CD4-positive, alpha-beta memory T cell (primary cell): ENCODE measurements at places on chromosomes 5 and 9.

GRCh38 chr5:160272264-160272663, 40.1 kb downstream of the CCNJL start:
- no peak for DNase-seq
- no peak overlapping the region for H3K27ac ChIP-seq
- no peaks in the 10 kb centered on the region for H3K36me3 ChIP-seq
- no peak overlapping the region for H3K4me3 ChIP-seq

DNA sequence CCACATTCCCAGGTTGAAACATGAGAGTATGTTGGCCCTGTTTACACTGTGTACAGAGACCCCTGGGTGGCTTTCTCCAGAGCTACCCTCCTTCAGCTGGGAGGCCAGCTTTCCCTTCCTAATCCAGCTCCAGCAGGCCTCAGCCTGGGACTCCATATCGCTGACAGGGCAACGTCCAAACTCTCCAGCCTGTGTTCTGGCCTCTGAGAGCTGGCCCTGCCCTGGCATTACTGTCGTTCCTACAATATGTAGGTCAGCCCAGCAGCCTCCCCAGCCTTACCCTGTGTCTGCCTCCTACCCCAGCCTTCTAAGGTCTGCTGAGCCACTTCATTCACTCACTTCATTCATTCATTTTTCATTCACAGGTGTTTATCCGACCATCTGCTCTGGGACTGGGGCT, 8.3 kb upstream of the EEIG1 start:
- DNase-seq: no peak
- no peaks in the 10 kb centered on the region for H3K27me3 ChIP-seq
- H3K4me1 ChIP-seq: peaks cover 12% of the 10 kb centered on the region
- H3K4me3 ChIP-seq: no peak overlapping the region
- no peaks in the 10 kb centered on the region for H3K36me3 ChIP-seq

- H3K27me3 ChIP-seq: no peaks in the 10 kb centered on the region
- H3K27ac ChIP-seq: no peak overlapping the region
- H3K4me1 ChIP-seq: no peaks in the 10 kb centered on the region
- no peak for DNase-seq
- H3K36me3 ChIP-seq: no peaks in the 10 kb centered on the region
- no peak overlapping the region for H3K4me3 ChIP-seq
Observed at GRCh38 chr9:130331573-130331972, 66.0 kb downstream of the HMCN2 start.

GRCh38 chr5:115243412-115243811, 19.3 kb downstream of the PGGT1B start:
- no peak overlapping the region for H3K27ac ChIP-seq
- H3K4me1 ChIP-seq: no peaks in the 10 kb centered on the region
- DNase-seq: no peak
- peaks cover 28% of the 10 kb centered on the region for H3K36me3 ChIP-seq
- no peak overlapping the region for H3K4me3 ChIP-seq
- H3K27me3 ChIP-seq: no peaks in the 10 kb centered on the region

- peaks cover 63% of the 10 kb centered on the region for H3K36me3 ChIP-seq
- H3K4me1 ChIP-seq: no peaks in the 10 kb centered on the region
- H3K4me3 ChIP-seq: no peak overlapping the region
- DNase-seq: no peak
- no peaks in the 10 kb centered on the region for H3K27me3 ChIP-seq
Observed at GRCh38 chr5:6747103-6747502, 33.9 kb downstream of the TENT4A start.

DNA sequence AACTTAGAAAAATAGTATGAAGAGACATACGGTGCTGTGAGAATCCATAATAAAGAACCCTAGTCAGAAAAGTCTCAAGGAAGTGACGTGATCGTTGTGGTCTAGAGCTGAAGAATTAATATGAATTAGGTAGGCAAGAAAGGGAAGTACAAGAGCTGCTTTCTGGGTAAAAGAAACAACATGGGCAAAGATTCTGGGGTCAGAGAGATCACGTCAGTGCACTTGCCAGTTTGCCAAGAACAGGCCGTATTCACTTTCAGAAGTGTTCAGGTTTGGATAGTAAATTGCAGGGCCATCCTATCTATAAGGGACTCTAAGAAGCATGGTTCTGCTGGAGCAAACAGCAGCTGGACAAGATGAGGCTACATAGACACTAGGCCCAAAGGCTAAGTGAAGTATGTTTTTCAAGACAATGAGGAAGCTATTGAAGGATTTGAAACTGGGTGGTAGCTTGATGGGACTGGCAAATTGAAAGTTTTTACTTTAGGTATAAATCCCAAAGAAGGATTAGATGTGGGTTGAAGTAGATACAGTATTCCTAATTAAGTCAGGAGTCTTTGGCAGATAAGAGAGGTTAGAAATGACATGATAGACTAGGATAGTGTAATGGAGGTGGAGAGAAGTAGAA, 4.8 kb upstream of the CHD1 start:
- H3K4me3 ChIP-seq: no peak overlapping the region
- H3K27ac ChIP-seq: peak overlapping the region; percentile 76
- H3K36me3 ChIP-seq: no peaks in the 10 kb centered on the region

DNA sequence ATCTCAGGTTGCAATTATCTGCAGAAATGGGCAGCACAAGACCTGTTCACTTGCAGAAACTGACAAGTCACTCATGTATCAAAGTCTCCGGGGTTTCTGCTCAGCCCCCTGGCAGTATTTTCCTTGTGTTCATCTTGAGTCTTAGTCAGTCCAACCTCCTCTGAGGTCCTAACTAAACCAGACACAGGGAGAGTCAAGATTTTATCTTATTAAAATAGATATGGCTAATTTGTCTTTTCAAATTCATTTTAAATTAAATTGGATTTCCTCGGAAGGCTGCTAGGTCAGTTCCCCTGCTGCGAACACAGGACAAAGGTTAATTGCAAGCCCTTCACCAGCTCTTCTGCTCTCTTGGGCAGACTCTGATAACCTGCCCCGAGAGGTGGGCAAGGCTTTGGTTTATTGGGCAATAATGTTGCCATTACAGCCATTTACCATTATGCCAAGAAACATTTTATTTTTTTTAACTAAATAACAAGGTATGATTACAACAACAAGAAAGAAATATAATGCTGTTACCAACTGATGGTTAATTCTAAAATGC, 103.5 kb downstream of the MAPKAP1 start:
- no peaks in the 10 kb centered on the region for H3K27me3 ChIP-seq
- no peak overlapping the region for H3K27ac ChIP-seq
- no peaks in the 10 kb centered on the region for H3K36me3 ChIP-seq
- no peaks in the 10 kb centered on the region for H3K4me1 ChIP-seq
- H3K4me3 ChIP-seq: no peak overlapping the region
- DNase-seq: no peak

- DNase-seq: no peak
- no peak overlapping the region for H3K27ac ChIP-seq
- H3K36me3 ChIP-seq: no peaks in the 10 kb centered on the region
- H3K4me3 ChIP-seq: no peak overlapping the region
Observed at GRCh38 chr5:77743181-77743580, 33.0 kb downstream of the TBCA start.

- peaks cover 21% of the 10 kb centered on the region for H3K36me3 ChIP-seq
- no peak for DNase-seq
- no peak overlapping the region for H3K27ac ChIP-seq
- H3K4me1 ChIP-seq: peaks cover 2% of the 10 kb centered on the region
Observed at GRCh38 chr5:90519081-90519480, 10.3 kb downstream of the LYSMD3 start.

GRCh38 chr5:135034236-135034962, 371 bp upstream of the PITX1 start:
- H3K36me3 ChIP-seq: no peaks in the 10 kb centered on the region
- H3K27me3 ChIP-seq: peaks cover 45% of the 10 kb centered on the region
- no peak for DNase-seq
- H3K4me1 ChIP-seq: peaks cover 29% of the 10 kb centered on the region
- no peak overlapping the region for H3K4me3 ChIP-seq
- H3K27ac ChIP-seq: no peak overlapping the region

GRCh38 chr9:107760469-107761242, 271.1 kb upstream of the KLF4 start:
- no peak overlapping the region for H3K27ac ChIP-seq
- H3K27me3 ChIP-seq: no peaks in the 10 kb centered on the region
- no peak overlapping the region for H3K4me3 ChIP-seq
- DNase-seq: no peak
- H3K36me3 ChIP-seq: no peaks in the 10 kb centered on the region

DNA sequence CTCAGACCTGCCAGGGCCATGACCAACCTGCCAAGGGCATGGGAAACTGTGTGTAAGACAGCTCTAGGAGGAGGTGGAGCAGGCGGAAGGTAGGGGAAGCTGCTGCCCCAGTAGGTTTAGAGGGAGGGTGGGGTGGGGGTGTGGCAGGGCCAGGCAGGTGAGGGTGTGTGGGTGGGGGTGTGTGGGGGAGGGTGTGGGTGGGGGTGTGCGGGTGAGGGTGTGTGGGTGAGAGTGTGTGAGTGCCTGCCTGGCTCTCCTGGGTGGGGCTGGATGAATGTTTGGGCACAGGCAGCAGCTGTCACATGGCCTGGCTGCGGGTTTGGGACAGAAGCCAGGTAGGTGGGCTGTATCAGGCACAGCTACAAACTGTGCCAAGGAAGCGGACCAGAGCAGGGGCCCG, 8.8 kb upstream of the N4BP3 start:
- no peaks in the 10 kb centered on the region for H3K36me3 ChIP-seq
- H3K4me3 ChIP-seq: no peak overlapping the region
- H3K4me1 ChIP-seq: no peaks in the 10 kb centered on the region
- H3K27me3 ChIP-seq: no peaks in the 10 kb centered on the region
- no peak overlapping the region for H3K27ac ChIP-seq

GRCh38 chr9:131333771-131334628, 44.5 kb downstream of the PLPP7 start:
- no peak overlapping the region for H3K27ac ChIP-seq
- no peak for DNase-seq
- no peaks in the 10 kb centered on the region for H3K36me3 ChIP-seq
- H3K4me1 ChIP-seq: peaks cover 4% of the 10 kb centered on the region
- no peak overlapping the region for H3K4me3 ChIP-seq

DNA sequence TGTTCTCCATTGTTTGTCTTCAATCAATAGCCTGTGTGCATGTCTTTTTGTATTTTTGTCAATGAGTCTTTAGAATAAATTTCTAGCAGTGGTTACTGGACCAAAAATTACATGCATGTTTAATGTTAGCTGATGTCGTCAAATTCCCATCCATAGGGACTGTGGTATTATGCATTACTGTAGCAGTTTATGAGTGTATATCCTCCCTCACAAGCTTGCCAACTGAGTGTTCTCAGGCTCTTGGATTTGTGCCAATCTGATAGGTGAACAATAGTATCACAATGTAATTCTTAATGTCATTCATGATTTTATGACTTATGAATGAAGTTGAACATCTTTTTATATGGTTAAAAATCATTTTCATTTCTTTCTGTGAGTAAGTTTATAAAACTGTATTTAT, 13.0 kb downstream of the SNX24 start:
- DNase-seq: no peak
- H3K4me3 ChIP-seq: no peak overlapping the region
- H3K27ac ChIP-seq: no peak overlapping the region

GRCh38 chr5:110638970-110639902, 87.2 kb downstream of the TMEM232 start:
- H3K27me3 ChIP-seq: no peaks in the 10 kb centered on the region
- peaks cover 3% of the 10 kb centered on the region for H3K4me1 ChIP-seq
- H3K36me3 ChIP-seq: no peaks in the 10 kb centered on the region
- no peak overlapping the region for H3K4me3 ChIP-seq
- DNase-seq: no peak
- no peak overlapping the region for H3K27ac ChIP-seq

GRCh38 chr9:89696780-89697179, 92.0 kb downstream of the GADD45G start:
- no peak overlapping the region for H3K27ac ChIP-seq
- no peaks in the 10 kb centered on the region for H3K36me3 ChIP-seq
- peaks cover 21% of the 10 kb centered on the region for H3K4me1 ChIP-seq
- H3K27me3 ChIP-seq: no peaks in the 10 kb centered on the region
- no peak for DNase-seq
- H3K4me3 ChIP-seq: no peak overlapping the region

DNA sequence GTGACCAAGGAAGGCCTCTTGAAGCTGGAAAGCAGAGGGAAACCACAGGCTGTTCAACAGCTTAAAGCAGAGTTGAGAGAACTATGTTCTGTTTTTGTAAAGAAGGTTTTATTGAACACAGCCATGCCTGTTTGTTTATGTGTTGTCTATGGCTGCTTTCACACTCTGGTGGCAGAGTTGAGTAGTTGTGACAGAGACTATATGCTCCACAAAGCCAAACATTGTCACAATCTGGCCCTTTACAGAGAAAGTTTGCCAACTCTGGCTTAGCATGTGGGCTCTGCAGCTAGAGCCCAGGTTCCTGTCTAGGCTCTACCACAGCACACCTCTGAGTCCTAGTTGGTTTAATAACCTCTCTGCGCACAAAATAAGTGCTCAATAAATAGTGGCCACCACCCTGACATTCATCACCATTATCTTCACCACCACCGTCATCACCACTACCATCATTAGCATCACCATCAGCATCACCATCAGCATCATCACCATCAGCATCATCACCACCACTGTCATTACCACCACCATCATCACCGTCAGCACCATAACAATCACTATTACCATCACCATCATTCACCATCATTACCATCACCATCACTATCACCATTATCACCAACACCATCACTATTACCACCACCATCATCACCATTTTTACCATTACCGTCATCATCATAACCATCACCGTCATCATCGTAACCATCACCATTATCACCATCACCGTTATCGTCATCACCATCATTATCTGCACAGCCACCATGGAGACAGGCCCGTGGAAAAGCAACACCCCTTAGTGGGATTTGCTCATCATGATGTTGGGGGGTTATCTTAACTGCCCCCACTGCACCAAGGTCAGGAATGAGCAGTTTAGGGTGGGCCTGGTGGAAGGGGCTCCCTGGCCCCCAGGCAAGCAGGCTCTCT, 18.3 kb downstream of the AKNA start:
- H3K27ac ChIP-seq: peak overlapping the region; percentile 79
- DNase-seq: no peak
- H3K27me3 ChIP-seq: no peaks in the 10 kb centered on the region
- peaks cover 52% of the 10 kb centered on the region for H3K36me3 ChIP-seq
